Adipocyte (in vitro differentiated cells): ENCODE measurements at places on chromosomes 2 and 18.

DNA sequence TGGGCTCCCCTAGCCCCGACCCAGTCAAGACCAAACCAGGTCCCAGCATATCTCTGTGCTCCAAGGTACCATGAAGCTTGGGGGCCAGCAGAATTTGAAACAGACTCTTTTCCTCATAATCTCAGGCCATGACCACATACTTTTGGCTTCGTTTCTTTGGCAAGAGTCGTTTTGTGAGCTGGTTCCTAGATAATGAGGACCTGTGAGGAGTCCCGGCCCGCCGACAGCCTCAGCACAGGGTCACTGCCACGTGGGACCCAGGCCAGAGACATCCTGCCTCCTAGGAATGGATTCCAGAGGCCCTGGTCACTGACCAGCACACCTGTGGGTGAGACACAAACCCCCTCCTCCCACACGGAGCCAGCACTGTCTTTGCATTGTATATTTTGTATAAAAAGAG lies 73.5 kb downstream of the VAPA start:
- DNase-seq: no peak

DNA sequence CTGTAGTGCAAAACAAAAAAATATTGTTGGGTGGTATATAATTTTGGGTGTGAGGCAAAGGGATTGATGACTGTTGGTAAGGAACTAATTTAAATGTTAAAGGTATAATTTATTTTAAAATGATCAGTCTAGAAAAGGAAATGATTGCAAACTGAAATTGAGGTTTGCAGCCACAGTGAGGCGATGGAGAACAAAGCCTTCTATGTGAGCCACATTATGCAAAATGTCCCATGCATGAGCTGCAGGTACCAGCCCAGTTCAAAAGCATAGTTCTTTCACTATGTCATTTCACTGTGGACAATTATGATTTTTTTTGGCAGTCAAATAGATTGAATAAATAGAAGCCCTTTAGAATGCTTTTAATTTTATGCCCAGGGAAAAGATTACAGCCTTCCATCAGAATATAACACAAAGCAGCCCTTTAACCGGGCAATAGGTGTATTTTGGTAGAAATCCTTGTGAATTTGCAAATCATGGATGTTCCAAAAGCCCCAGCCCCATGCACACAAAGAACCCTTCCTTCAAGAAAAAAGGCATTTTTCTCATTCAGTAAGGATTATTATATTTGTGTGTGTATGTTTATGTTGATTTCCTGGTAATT lies 1.7 kb downstream of the MAP2 start:
- peak; percentile 76 for DNase-seq

DNA sequence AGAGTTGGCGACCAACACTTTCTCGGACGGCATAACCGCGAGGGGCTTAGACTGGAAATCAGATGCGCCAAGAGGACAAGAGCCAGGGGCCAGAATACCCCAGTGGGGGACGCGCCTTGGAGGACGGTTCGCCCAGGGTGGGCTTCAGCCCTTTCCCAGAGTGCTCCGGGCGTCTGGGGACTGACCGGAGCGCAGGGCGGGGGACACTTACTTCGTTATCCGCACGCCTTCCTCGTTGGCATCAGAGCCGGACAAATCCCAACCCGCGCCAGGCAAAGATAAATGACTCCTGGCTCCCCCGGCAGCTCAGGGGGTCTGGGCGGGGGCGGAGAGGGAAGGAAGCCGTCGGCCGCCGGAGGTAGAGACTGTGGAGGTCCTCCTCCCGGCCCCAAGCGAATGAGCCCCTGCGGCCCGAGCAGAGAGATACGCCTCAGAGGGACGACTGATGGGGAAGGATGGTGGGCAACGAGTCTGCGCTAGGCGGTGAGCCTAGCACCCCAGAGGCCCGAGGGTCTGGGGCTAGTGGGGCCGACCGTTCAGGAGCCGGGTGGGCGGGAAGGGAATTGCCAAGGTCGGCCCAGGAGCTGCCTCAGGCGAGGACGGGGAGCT lies 4.7 kb upstream of the SATB2 start:
- DNase-seq: peak; percentile 56

GRCh38 chr2:231554748-231555545 lies 24.7 kb upstream of the NMUR1 start:
- peak; percentile 4 for DNase-seq

DNA sequence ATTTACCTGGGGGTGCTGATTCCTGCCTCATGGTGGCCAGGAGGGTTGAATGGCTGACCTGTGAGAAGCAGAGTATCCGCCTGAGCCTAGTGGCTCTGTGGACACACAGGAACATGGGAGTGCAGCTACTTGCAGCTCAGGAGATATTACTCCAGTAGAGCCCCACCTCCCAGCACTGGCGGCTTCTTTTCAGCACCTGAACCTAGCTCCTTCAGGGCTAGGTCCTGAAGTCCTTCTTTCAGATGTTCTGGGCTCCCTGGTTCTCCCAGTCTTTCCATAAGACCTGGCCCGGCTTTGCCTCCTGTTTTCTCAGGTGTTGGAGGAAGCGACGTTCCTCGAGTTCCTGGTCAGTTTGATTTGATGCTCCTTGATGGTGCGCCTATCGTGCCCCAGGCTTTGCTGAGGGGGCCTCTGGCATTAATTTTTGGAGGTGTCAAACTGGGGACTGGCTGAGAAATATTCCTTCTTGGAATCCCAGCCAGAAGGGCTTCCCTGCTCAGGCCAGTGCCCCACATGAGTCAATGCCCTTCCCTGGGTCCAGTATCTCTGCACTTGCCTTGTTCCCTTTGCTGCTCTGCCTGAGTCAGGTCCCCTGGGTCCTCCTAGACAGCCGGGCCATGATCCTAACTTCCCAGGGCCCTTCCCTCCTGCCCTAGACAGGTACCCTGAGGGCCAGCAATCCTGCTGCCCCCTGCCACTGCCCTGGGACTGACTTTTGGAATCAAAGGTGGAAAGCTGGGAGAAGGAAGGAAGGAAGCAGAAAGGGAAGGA lies 110.7 kb upstream of the HAAO start:
- DNase-seq: no peak

GRCh38 chr18:7152440-7152839 lies 34.8 kb upstream of the LAMA1 start:
- no peak for DNase-seq

- peak; percentile 90 for DNase-seq
Measured at GRCh38 chr2:18149660-18150246, 271.3 kb downstream of the KCNS3 start.

DNA sequence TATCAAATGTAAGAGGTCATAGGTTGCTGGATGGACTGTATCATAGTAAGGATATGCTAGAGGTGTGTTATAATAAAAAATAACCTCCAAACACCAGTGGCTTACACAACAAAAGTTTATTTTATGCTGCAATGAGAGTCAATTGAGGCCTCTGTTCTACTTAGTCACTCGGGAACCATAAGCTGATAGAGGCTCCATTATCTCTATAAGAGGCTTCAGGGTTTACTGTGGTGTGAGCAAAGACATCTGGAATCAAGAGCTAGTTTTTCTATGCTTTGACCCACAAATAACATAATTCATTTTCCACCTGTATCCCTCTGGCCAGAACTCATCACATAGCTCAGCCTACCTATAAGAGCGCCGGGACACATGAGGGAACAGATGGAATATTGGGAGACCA lies 47.5 kb upstream of the NEMP2 start:
- no peak for DNase-seq

DNA sequence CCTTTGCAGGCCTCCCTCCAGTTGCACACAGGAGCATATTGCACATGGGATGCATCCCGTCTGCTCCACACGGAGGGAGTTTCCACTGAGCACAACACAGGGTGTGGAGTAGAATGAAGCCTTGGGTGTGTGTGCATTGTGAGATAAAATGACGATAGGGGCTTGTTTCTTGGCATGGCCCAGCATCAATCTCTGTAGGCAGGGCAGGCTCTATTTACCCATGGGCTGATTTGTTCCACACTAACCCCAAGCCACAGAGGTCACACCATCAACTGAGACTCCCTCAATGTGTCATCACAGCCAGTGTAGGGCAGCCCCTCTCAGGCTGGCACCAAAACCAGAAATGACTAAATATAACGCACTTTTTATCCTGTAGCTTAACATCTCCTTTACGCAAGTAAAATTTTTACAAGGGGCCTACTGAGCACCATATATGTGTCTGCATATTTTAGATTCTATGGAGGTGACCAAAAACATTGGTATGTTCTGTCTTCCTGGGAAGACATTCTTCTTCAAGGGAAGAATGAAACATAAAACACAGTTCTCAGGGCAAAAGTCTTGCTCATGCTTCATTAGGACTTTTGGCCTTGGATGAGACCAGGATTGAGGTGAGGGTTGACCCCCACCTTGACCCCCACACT lies 2.7 kb upstream of the GKN1 start:
- peak; percentile 89 for DNase-seq

DNA sequence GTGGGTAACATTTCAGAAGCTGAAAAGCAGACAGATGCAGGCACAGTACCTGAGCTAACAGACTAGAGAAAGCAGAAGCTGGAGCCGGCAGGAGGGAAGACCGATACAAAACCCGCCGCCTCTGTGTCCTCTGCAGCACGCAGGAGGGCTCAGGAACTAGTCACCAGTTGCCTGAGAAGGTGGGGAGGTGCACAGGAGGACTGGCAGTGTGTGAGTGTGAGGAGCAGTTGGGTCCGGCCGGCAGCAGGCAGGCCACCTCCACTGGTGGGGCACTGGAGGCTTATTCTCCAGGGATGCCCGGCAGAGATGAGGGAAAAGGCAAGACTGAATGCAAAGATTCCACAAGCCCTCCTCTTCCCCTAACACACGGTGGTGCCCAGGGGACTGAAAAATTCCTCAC lies 18.2 kb downstream of the ERCC3 start:
- DNase-seq: no peak

- no peak for DNase-seq
Measured at GRCh38 chr2:136693966-136694365, 71.4 kb upstream of the THSD7B start.

DNA sequence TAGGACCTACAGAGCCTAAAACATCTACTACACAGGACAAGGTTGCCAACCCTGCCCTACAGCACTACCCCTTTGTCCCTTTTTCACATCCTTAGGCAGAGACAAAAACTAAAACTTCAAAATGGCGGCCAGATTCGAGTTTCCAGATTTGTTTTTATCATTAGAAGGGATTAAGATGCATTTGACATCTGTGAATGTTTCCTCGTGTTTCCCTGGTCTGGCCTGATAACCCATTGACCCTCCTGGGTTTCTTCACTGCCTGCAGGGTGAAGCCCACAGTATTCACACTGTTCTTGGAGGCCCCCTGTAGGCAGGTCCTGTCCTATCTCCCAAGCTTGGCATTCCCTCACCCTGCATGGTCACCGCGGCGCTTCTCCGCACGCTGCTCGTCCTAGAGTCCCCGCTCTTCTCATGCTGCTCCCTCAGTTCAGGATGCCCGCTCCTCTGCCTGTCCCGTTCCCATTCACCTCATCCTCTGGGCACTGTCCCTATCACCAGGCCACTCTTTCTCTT lies 67.6 kb downstream of the TPGS2 start:
- DNase-seq: no peak

GRCh38 chr2:16290311-16291020 lies 350.1 kb downstream of the MYCN start:
- DNase-seq: no peak

- no peak for DNase-seq
Measured at GRCh38 chr2:219944866-219945265, 317.4 kb downstream of the SLC4A3 start.

DNA sequence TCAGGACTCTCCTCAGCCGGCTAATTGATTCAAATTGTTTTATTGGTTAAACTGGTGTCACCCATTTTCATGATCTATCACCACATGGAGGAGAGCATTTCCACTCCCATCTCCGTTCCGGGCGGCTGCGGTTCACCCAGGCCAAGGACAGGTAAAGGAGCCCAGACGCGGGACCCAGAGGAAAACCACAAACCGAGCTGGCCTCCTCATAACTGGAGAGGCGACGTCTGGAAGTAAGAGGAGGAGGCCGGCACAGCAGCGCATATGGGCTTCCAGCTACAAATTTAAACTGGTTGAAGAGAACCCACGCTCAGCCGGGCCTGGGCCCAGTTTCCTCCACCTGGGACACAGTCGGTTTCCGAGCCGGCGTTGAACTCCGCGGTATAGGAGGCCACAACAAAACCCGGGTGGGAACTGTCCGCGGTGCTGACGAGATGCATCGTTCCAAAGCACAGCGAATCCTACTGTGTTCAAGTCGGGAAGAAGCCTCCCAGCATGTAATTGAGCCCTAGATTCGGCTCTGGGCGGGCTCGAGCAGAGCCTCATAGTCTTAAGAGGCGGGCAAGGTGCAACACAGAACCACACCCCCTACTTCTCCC lies 3.0 kb upstream of the SKOR2 start:
- DNase-seq: peak; percentile 37

GRCh38 chr2:64918220-64918886 lies 70.8 kb upstream of the SLC1A4 start:
- no peak for DNase-seq

- peak; percentile 34 for DNase-seq
Measured at GRCh38 chr2:50951437-50951836, 80.5 kb downstream of the NRXN1 start.

GRCh38 chr18:23761941-23762340 lies 72.7 kb downstream of the LAMA3 start:
- DNase-seq: no peak

DNA sequence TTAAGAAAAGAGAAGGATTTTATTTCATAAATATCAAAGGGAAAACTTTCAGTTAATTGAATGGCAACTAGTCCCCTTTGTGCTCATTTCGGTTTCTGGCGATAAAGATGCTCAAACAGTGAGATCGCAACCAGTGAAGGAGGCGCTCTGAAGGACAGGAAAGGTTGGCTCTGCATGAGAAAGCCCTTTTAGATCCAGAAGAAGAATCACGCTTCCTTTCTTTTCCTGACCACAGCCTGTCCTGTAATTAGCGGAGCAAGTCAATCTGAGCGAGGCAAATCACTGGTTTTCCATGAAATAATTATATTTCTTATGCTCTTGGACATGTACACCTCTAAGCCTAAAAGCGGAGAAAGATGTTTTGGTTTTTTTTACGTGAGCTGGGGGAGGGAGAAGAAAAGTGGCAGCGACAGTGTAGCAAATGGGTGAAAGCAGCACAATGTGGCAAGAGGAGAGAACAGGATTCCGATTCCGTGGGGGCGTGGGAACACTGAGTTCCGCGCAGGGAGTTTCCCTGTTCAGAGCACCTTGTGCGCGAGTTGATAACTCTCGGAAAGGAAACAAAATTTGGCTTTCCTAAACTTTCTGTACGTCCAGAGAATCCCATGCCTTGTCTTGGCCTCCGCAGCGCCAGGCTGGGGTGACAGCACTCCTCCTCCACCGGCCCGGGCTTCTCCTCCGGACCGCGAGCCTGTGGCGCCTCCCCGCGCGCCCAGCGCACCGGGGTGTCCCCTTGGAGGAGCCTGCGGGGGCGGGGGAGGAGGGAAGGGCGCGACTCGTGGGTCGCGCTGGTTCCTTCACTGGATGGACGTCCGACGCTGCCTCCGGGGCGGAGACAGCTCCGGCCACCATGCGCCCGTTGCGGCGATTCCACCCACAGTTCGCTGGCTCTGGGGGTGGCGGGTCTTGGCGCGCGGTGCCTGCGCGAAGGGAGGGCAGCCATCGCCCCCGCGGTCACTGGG lies 620 bp upstream of the SLC9A2 start:
- DNase-seq: peak; percentile 31

GRCh38 chr2:12718015-12718671 lies 1.4 kb downstream of the TRIB2 start:
- DNase-seq: peak; percentile 63

GRCh38 chr2:156657809-156658208 lies 221.6 kb downstream of the GPD2 start:
- DNase-seq: peak; percentile 38
